Right lobe of liver (tissue), 6 donors: ENCODE measurements at places on chromosomes 2 and 18.

GRCh38 chr2:235047171-235048160 is 95.6 kb downstream of the SH3BP4 start:
- DNase-seq, result peak; percentile 31

GRCh38 chr2:144333143-144333555 is 186.8 kb downstream of the ZEB2 start:
- no peak for DNase-seq

DNA sequence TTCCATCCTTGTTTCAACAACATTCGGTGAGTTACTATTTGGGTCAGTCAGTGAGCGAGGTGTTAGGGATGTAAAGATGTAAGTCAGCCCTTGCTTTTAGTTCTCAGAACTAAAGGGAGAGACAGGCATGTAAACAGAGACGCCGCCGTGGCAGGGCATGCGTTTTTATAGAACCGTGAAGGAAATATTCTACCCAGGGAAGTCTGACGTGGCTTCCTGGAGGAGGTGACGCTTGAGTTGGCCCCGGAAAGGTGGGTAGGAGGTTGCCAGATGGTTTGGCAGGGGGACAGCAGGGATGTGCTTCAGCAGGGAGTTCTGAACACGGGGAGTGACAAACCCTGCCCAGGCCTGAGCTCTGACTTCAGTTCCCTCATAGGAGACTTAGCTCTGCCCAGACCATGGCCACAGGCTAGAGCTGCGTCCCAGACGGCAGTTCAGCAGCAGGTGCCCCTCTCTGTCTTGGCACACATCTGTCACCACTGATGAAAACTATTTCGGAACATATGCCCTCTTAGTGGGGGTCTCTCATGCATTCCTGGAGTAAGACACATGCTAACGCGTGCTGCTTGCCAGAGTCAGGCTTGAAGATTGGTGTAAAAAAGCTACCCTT is 23.4 kb upstream of the RPL31 start:
- DNase-seq, result no peak

DNA sequence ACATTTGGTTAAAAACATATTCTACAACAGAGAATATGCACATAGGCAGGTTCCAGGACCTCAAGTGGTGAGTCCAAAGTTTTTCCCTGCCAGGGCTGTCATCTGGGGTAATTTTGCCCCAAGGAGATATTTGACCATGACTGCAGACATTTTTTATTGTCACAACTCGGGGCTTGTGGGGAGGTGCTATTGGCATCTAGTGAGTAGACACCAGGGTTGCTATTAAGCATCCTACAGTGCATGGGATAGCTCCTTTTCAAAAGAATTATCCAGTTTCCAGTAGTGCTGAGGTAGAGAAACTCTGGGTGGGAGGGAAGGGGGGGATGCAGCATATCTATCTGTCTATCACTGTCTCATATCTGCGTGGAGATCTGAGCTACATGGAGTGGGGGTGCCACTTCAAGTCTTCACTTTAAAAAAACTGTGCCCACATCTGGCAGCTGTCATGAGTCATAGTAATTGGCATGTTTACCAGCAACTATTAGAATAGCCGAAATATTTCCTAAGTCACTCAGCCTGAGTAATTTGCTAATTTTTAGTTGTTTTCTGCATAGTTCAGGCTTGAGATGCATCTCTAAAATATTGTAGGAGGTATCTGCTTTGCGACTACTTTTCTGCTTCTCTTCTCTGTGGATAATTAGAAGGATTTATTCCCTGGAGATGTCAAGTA is 254.0 kb upstream of the RBMS1 start:
- DNase-seq, result no peak

- no peak for DNase-seq
Measured at GRCh38 chr2:152132306-152132705, 33.5 kb upstream of the CACNB4 start.

- DNase-seq, result no peak
Measured at GRCh38 chr18:46278481-46279465, 174.6 kb downstream of the HAUS1 start.

DNA sequence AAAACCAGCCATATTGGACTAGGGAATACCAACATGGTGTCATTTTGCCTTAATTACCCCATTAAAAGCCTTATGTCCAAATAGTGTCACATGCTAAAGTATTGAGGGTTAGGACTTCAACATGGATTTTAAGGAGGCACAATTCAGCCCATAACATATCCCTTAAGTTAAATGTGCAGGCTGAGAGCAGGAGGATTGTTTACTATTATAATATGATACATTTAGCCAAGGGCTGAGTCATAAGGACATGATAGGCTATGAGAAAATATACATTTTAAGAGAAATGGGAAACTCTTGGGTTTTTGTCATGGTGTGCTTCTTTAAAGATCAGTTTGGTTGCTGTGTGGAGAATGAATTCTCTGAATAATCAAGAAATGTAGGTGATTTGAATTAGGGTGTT is 136.8 kb downstream of the RDH14 start:
- no peak for DNase-seq

DNA sequence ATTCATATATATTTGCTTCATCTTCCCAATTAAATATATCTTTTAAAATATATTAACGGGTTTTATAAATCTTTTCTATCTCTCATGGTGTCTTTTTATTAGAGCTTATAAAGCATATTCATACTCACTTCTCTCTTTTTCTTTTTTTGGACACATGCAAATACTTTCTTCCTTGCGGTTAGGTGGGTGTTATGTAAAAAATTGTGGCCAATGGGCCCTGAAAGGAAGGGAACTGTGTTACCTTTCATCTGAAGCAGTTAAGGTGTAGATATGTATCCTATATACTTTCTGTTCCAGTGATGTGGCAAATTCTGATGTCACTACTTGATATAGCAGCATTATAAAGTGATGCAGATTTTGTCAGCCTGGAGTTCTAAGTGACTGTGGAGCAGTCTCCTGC is 714.5 kb downstream of the PLCL1 start:
- DNase-seq, result no peak

DNA sequence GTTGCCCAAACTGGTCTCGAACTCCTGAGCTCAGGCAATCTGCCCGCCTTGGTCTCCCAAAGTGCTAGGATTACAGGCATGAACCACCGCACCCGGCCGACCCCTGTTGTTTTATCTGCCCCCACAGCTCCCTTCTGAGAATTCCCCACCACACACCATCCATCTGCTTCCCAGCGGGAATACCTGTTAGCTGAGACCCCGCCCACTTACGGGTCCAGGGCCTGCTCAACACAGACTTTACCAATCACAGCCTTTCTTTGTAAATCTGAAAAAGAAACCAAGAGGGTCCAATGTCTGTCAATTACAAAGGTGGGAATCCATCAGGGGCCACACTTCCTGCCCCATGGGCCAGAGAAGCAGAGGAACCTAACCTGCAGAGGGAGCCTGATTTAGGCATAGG is 14.2 kb upstream of the CABLES1 start:
- DNase-seq, result no peak

- no peak for DNase-seq
Measured at GRCh38 chr18:2121224-2121623, 450.1 kb downstream of the METTL4 start.

- no peak for DNase-seq
Measured at GRCh38 chr2:143193121-143193520, 63.9 kb downstream of the ARHGAP15 start.

DNA sequence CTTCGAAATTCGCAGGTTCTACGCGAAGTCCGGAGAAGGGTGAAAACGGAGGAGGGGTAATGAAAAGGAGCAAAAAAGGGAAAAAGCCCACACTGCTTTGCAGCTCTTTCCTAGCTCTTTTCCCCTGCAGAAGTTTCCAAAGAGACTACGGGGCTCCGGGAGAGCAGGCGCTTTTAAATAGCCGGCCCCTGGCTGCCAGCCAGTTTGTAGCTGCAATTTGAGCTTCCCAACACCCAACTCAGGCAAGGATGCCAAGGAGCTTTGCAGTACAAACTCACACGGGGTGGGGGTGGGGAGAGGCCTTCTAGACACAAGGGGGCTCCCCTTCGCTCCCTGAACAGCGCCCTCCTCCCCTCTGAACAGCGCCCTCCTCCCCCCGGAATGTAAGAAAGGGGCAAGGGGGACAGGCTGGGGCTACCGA is at the start of gene IGFBP5:
Gene IGFBP5 (minus strand): TSS at position 149 of the 421 bp plus-strand sequence. CDS start 774 bp downstream, outside the sequence.
- DNase-seq, result peak; percentile 68

DNA sequence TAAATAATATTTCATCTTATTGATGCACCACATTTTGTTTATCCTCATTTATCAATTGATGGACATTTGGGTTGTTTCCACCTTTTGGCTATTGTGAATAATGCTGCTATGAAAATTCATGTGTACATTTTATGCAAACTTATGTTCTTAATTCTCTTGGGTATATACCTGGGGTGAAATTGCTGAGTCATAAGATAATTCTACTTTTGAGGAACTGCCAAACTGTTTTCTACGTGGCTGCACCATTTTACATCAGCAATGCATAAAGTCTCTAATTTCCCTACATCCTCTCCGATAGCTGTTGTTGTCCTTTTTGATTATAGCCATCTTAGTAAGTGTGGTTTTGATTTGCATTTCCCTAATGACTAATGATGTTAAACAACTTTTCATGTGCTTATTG is 116.5 kb upstream of the DLX2 start:
- no peak for DNase-seq

GRCh38 chr2:179805001-179805400 is 56.4 kb downstream of the ZNF385B start:
- DNase-seq, result no peak

- DNase-seq, result no peak
Measured at GRCh38 chr2:67627456-67628207, 230.5 kb downstream of the ETAA1 start.

GRCh38 chr2:130846233-130846632 is 9.5 kb downstream of the ARHGEF4 start:
- no peak for DNase-seq
